ENCODE measurements at places on chromosomes 5 and 9.
A peak's percentile ranks its signal among the peaks of the same experiment; 100 is the strongest.

- DNase-seq = no peak
Observed at GRCh38 chr5:82018462-82018861, 46.6 kb downstream of the ATG10 start.

DNA sequence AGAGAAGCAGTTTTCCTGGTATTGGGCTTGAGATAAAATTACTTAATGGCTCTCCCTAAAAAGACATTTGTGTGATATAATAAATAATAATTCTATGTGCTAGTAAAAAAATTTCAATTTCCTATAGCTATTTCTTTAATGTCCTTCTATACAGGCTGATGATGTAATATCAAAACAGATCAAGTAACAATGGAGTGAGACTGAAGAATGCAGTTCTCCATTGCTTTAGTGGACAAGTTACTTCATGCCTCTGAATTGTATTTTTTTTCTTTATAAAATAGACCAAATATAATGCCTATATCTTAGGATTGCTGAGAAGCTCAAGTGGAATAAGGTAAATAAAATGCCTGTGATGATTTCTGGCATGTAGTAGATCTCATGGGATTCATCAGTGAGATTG lies 35.6 kb upstream of the NEURL1B start:
- DNase-seq = no peak

DNA sequence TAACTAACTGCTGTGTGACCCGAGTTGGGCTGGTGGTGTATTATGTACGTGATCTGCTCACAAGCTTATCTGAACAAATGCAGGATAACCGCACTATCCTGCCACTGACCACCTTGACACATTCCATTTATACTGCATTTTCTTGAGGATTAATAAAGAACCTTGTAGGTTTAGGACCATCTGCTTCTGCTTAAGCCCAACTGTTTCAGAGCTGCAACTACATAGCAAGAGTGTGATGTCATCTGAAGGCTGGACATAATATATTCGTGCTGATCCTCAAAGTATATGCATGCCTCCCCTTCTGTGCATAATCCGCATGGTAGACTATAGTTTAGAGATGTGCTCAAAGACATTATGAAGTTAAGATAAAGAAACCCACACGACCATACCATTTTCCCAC lies 435.9 kb downstream of the BNC2 start:
- no peak for DNase-seq

DNA sequence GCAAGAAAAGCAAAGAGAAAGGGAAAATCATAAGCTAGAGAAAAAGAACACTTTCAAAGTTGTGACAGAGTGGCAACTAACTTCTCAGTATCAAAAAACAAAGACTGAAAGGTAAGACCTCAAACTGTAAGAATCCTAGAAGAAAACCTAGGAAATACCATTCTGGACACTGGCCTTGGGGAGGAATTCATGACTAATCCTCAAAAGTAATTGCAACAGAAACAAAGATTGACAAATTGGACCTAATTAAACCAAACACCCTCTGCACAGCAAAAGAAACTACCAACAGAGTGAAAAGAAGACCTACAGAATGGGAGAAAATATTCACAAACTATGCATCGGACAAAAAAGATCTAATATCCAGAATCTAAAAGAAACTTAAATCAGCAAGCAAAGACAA lies 79.1 kb downstream of the FEM1C start:
- DNase-seq = no peak

DNA sequence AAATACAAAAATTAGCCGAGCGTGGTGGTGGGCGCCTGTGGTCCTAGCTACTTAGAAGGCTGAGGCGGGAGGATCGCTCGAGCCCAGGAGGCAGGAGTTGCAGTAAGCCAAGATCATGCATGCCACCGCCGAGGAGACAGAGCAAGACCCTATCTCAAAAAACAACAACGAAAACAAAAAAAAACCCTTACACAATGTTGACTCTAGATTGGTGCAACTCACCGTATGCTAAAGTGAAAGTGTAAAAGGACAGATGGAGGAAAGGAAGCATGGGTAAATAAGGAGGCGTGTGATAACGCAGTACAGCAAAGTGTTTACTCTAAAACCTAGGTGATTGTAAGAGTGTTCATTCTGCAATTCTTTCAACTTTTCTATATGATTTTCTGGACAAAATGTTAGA lies 15.9 kb upstream of the RUFY1 start:
- DNase-seq = no peak

GRCh38 chr5:170104710-170105109 lies 987 bp upstream of the FOXI1 start:
- no peak for DNase-seq

DNA sequence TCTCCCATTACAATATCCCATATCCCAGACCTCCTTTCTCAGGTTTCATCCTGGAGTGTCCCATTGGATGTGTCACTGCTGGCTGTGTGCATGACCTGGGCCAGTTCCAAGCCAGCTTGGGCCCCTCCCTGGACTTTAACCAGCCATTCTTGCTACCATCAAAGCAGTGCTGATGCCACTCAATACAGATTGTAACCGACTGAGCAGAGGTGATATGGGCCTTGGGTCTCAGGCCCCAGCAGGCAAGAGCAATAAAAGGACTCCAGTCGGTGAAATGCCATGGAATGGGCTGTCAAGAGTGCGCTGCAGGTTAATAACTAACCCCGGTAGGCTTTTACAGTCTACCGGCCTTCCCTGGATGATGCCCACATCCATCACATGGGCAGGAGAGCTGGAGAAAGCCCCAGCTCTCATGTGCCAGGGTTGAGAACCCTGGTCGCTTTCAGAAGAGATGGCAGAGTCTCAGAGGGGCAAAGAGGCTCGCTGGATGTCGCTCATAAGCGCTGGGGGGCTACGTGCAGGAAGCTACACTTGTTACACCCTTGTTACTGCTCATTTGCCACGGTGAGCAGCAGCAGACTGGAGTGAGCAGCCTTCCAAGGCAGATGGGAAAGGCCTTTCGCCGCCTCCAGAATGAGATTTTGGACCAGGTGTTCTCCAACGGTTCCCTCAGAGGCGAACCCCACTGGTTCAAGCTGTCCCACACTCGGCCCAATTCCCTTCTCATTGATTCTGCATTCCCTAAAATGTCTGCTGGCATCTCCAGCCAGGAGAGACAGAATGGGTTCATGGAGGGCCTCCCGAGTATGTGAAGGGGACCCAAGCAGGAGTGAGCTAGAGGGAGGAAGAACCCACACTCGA lies 13.2 kb downstream of the EPB41L4B start:
- DNase-seq = peak; percentile 90

- no peak for DNase-seq
Observed at GRCh38 chr5:35082530-35082929, 34.8 kb upstream of the AGXT2 start.

GRCh38 chr5:53013857-53014256 lies 24.7 kb downstream of the ITGA2 start:
- no peak for DNase-seq

GRCh38 chr5:108753877-108754276 lies 6.2 kb downstream of the FER start:
- DNase-seq = no peak

- DNase-seq = no peak
Observed at GRCh38 chr5:129425031-129425430, 35.1 kb upstream of the ADAMTS19 start.

- DNase-seq = peak; percentile 75
Observed at GRCh38 chr9:137303151-137303892, 1.3 kb upstream of the NRARP start.
